ENCODE measurements at places on chromosomes 2 and 18. TPM values are rescaled to one million over a fixed set of nuclear protein-coding genes. Genes with fewer than 3 reads are reported as not detected.

Gene TLX2
- total RNA-seq = not detected

Gene CD302
- total RNA-seq = 18.1 TPM

Gene ZNF521
- 67.1 TPM for total RNA-seq

Gene ST8SIA3
- 0.09 TPM for total RNA-seq

Gene TFPI
- total RNA-seq = 46.9 TPM

Gene SAG
- total RNA-seq = 0.18 TPM

Gene PUS10
- 6.4 TPM for total RNA-seq

Gene CHRND
- 83.7 TPM for total RNA-seq

Gene RUFY4
- 0.27 TPM for total RNA-seq

Gene BCS1L
- total RNA-seq = 33.8 TPM

Gene SCN9A
- total RNA-seq = 5.2 TPM

Gene EML6
- total RNA-seq = 18.8 TPM

Gene BUB1
- 9.0 TPM for total RNA-seq

Gene POTEF
- not detected for total RNA-seq

- no peak overlapping the region for H3K27ac ChIP-seq
- H3K4me1 ChIP-seq = no peaks in the 10 kb centered on the region
- no peaks in the 10 kb centered on the region for H3K27me3 ChIP-seq
- no peak for DNase-seq
- no peak overlapping the region for H3K4me3 ChIP-seq
Measured at GRCh38 chr2:21599417-21599816, 475.6 kb downstream of the TDRD15 start.

DNA sequence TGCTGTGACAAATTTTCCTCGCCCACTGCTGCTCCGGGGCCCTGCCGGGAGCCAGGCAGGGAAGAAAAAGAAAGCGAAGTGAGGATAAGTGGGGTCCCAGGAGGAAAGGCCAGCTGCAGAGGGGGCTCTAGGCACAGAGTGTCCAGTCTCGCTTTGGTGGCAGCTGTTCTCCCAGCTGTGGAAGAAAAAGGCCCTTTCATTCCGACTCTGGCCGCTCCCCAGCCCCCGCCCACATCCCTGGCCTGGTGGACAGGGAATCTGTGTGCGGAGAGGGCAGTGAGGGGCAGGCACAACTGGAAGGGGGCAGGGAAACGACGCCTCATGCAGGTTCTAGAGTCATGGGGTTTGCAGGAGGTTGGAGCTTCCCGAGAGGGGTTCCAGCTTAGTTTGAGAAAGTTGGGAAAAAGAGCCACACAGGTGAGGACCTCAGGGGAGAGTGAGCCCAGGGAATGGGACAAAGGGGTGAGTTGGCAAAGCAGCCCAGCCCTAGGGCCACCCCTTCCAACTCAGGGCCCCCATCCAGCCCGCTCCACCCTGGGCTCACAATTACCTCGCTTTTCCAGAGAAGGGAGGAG is 1.8 kb downstream of the RTKN start:
- peaks cover 69% of the 10 kb centered on the region for H3K4me1 ChIP-seq
- peak overlapping the region; percentile 99 for H3K27ac ChIP-seq
- H3K27me3 ChIP-seq = peaks cover 2% of the 10 kb centered on the region
- peaks cover 19% of the 10 kb centered on the region for H3K36me3 ChIP-seq

DNA sequence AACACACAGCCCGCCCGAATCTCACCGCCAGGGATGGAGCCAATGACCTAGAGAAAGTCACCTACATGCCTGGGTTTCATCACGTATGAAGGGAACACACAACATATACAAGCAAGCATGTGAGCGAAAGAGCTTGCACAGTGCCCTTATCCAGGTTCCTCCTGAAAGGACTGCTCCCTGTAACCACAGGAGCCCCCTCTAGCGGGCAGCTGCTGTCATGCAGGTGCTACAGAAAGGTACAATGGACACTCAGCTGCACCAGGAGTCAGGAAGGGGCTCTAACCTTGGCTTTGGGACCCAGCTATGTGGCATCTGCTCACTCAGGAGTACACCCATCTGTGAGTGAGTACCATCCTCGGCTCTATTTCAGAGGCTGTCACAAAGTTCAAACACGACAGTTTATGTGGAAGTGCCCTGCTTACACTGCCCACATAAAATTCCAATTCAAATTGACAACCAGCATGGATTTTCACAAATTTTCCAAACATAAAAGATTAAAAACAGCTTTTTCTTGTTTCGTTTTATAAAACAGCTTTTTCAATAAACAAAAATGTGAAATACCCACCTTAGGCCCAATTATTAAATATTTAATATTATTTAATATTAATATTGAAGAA is 3.5 kb downstream of the NDUFA10 start:
- peak; percentile 35 for DNase-seq
- peaks cover 40% of the 10 kb centered on the region for H3K36me3 ChIP-seq
- no peak overlapping the region for H3K4me3 ChIP-seq
- no peaks in the 10 kb centered on the region for H3K27me3 ChIP-seq
- H3K4me1 ChIP-seq = peaks cover 2% of the 10 kb centered on the region

GRCh38 chr2:238461491-238461890 is 34.8 kb downstream of the ASB1 start:
- no peaks in the 10 kb centered on the region for H3K27me3 ChIP-seq
- H3K4me3 ChIP-seq = no peak overlapping the region
- DNase-seq = peak; percentile 15
- no peaks in the 10 kb centered on the region for H3K36me3 ChIP-seq
- no peak overlapping the region for H3K27ac ChIP-seq

- H3K27me3 ChIP-seq = no peaks in the 10 kb centered on the region
- H3K27ac ChIP-seq = no peak overlapping the region
- no peak for DNase-seq
- peaks cover 21% of the 10 kb centered on the region for H3K36me3 ChIP-seq
- H3K4me1 ChIP-seq = peaks cover 3% of the 10 kb centered on the region
Measured at GRCh38 chr2:25738383-25739343, 65.3 kb upstream of the DTNB start.

DNA sequence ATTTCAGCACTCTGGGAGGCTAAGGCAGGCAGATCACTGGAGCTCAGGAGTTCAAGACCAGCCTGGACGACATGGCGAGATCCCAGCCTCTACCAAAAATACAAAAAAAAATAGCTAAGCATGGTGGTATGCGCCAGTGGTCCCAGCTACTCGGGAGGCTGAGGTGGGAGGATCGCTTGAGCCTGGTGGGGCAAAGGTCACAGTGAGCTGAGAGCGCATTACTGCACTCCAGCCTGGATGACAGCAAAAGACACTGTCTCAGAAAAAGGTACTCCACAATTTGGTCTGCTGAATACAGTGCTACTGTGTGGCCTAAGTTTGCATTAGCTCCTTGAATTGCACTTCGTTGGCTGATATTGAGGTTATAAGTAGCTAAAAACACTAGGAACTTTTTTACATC is 97.9 kb downstream of the FEZ2 start:
- H3K27me3 ChIP-seq = no peaks in the 10 kb centered on the region
- H3K27ac ChIP-seq = no peak overlapping the region
- no peaks in the 10 kb centered on the region for H3K36me3 ChIP-seq
- no peak for DNase-seq
- no peak overlapping the region for H3K4me3 ChIP-seq

- H3K4me3 ChIP-seq = no peak overlapping the region
- no peaks in the 10 kb centered on the region for H3K27me3 ChIP-seq
- DNase-seq = peak; percentile 63
- H3K4me1 ChIP-seq = no peaks in the 10 kb centered on the region
- no peak overlapping the region for H3K27ac ChIP-seq
Measured at GRCh38 chr2:37357530-37357929, 13.1 kb downstream of the QPCT start.

- no peaks in the 10 kb centered on the region for H3K4me1 ChIP-seq
- H3K27me3 ChIP-seq = no peaks in the 10 kb centered on the region
- DNase-seq = no peak
- no peak overlapping the region for H3K27ac ChIP-seq
- no peak overlapping the region for H3K4me3 ChIP-seq
Measured at GRCh38 chr2:213862407-213863076, 548.3 kb upstream of the VWC2L start.

GRCh38 chr2:192026825-192027120 is 168.0 kb downstream of the TMEFF2 start:
- peak; percentile 72 for DNase-seq
- no peak overlapping the region for H3K4me3 ChIP-seq

DNA sequence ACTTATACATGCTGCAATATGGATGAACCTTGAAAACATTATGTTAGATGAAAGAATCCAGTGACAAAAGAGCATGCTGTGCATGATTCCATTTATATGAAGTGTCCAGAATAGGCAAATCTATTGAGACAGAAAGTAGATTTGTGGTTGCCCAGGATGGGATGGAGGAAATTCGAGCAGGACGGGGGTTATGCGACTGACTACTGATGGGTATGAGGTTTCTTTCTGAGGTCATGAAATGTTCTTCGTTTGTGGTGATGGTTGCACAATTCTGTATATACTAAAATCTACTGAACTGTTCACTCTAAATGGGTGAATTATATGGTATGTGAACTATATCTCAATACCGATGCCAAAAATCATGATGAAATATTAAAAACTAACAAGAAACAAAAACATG is 18.9 kb upstream of the MTERF4 start:
- no peaks in the 10 kb centered on the region for H3K27me3 ChIP-seq
- DNase-seq = no peak
- H3K27ac ChIP-seq = no peak overlapping the region

GRCh38 chr2:38262069-38262871 is 114.8 kb downstream of the ATL2 start:
- H3K36me3 ChIP-seq = no peaks in the 10 kb centered on the region
- H3K27ac ChIP-seq = no peak overlapping the region
- no peaks in the 10 kb centered on the region for H3K27me3 ChIP-seq
- no peak for DNase-seq
- no peak overlapping the region for H3K4me3 ChIP-seq
- peaks cover 2% of the 10 kb centered on the region for H3K4me1 ChIP-seq

- H3K36me3 ChIP-seq = no peaks in the 10 kb centered on the region
- H3K27me3 ChIP-seq = no peaks in the 10 kb centered on the region
- H3K4me1 ChIP-seq = no peaks in the 10 kb centered on the region
- no peak overlapping the region for H3K4me3 ChIP-seq
- H3K27ac ChIP-seq = no peak overlapping the region
Measured at GRCh38 chr18:59582395-59582794, 114.8 kb downstream of the CCBE1 start.

- H3K27me3 ChIP-seq = peaks cover 23% of the 10 kb centered on the region
- H3K27ac ChIP-seq = no peak overlapping the region
- no peaks in the 10 kb centered on the region for H3K36me3 ChIP-seq
- DNase-seq = no peak
Measured at GRCh38 chr18:36302676-36303075, 5.2 kb downstream of the FHOD3 start.

DNA sequence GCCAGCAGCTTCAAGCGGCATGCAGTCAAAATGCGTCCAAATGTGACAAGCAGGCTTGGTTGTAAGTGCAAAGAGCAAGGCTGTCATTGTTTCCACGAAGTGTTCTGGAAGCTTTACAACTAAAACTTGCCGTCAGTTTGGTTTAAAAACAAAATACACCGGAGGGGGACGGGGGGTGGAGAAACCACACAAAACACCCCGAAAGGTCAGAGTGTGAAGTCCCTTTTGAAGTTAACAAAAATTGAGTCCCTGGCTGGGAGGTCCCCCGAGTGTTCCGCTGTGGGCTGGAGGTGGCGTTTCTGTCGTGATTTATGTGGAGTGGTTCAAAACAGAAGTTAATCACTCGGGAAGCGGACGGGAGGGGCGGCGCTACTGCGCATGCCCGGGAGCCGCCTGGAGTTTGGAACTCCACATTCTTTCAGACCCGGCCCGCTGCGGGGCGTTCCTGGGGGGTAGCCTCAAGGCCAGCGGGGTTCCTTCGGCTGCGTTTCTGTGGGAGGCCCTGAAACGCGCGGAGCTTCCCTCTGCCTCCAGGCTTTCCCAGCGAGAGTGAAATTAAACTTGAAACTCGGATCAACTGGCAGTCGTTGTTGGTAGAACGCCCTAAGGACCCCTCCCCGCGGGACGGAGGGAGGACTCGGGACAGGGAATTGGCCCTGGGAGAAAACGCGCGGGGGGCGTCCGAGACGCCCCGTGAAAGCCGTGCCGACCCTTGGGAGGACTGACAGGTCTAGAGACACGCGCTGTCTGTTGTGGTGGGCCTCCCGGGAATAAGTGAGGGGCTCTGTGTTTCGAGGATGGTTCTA is 1.4 kb downstream of the TGIF1 start:
- no peaks in the 10 kb centered on the region for H3K27me3 ChIP-seq
- H3K27ac ChIP-seq = peak overlapping the region; percentile 100
- H3K4me1 ChIP-seq = peaks cover 30% of the 10 kb centered on the region

- peak; percentile 80 for DNase-seq
- no peak overlapping the region for H3K4me3 ChIP-seq
- H3K27me3 ChIP-seq = peaks cover 2% of the 10 kb centered on the region
- no peaks in the 10 kb centered on the region for H3K36me3 ChIP-seq
Measured at GRCh38 chr18:3867864-3868311, 417.9 kb downstream of the TGIF1 start.

- no peak overlapping the region for H3K27ac ChIP-seq
- DNase-seq = no peak
- no peaks in the 10 kb centered on the region for H3K4me1 ChIP-seq
- no peaks in the 10 kb centered on the region for H3K27me3 ChIP-seq
- H3K36me3 ChIP-seq = no peaks in the 10 kb centered on the region
Measured at GRCh38 chr2:107036293-107036692, 150.3 kb upstream of the ST6GAL2 start.

DNA sequence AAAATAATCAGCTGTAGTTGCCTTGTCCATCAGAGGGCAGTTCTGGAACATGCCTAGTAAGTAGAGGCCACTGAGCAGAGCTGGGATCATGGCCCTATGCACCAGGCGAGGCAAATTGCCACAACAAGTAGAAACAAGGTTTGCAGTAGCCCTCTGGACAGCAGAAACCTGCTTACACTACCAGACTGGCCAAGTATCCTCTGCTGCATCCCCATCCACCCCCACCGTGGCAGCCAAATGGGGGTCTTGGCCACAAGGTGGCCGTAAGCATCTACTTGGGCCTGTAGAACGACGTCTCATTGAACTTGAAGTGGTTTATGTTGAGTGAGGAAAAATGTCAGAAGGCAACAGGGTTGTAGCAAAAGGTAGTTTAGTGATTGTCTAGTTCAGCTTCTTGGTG is 241.2 kb downstream of the ALPK2 start:
- peaks cover 36% of the 10 kb centered on the region for H3K4me1 ChIP-seq
- no peak overlapping the region for H3K27ac ChIP-seq
- no peak for DNase-seq

- DNase-seq = no peak
- no peak overlapping the region for H3K27ac ChIP-seq
- no peak overlapping the region for H3K4me3 ChIP-seq
- no peaks in the 10 kb centered on the region for H3K27me3 ChIP-seq
Measured at GRCh38 chr2:233275223-233275622, 23.8 kb downstream of the ATG16L1 start.

DNA sequence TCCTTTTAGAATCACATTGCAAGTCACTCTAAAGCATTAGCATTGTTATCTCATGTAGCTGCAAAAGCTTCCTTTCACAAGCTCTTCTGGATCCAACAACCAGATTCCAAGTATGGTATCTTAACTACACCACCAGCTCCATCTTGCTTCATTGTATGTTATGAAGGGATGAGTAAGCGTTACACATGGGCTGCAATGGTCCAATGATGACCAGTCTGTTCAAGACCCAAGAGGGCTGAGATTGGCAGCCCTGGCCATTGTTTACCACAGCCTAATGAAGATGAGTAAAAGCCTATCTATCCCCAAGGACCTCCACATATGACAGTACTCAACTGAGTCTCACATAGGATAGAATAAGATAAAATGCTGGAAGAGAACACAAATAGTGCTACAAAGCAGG is 6.3 kb downstream of the CFLAR start:
- no peaks in the 10 kb centered on the region for H3K27me3 ChIP-seq
- DNase-seq = no peak
- peaks cover 35% of the 10 kb centered on the region for H3K4me1 ChIP-seq

- H3K27me3 ChIP-seq = no peaks in the 10 kb centered on the region
- H3K4me1 ChIP-seq = no peaks in the 10 kb centered on the region
- H3K27ac ChIP-seq = no peak overlapping the region
- H3K4me3 ChIP-seq = no peak overlapping the region
- DNase-seq = no peak
Measured at GRCh38 chr2:30310371-30310770, 79.0 kb downstream of the LBH start.
